T-helper 2 cell treated with Interferon-gamma antibody and Interleukin-4, amounts not matched to agents 100 ng/mL and 5 ng/mL, for 36 hours (primary cell): ENCODE measurements at places on chromosomes 2 and 18. TPM values are rescaled to one million over a fixed set of nuclear protein-coding genes. Genes with fewer than 3 reads are reported as not detected.

Gene PROKR1
- total RNA-seq, result not detected in 2 replicates

Gene GALR1
- total RNA-seq, result not detected in 2 replicates

Gene GALNT3
- 23.7 and 24.8 TPM in 2 replicates for total RNA-seq

Gene PFN4
- not detected in 2 replicates for total RNA-seq

Gene DPP10
- not detected in 2 replicates for total RNA-seq

Gene LRRTM1
- not detected in 2 replicates for total RNA-seq

Gene UCN
- total RNA-seq, result 1.5 and 2.0 TPM in 2 replicates

Gene PRKAG3
- not detected in 2 replicates for total RNA-seq

Gene FARP2
- 23.3 and 23.5 TPM in 2 replicates for total RNA-seq
